IPS-NIHi11 (cell line): ENCODE measurements at places on chromosomes 1 and 21.

GRCh38 chr21:44442266-44443125 lies 12.8 kb upstream of the LRRC3 start:
- DNase-seq, result no peak

DNA sequence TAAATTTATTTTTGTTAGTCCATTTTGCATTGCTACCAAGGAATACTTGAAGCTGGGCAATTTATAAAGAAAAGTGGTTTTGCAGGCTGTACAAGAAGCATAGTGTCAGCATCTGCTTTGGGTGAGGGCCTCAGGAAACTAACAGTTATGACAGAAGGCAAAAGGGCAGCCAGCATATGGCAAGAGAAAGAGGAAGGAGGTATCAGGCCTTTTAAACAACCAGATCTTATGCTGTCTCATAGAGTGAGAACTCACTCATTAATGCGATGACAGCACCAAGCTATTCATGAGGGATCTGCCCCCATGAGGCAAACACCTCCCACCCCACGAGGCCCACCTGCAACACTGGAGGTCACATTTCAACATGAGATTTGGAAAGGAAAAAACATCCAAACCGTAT lies 898.4 kb downstream of the KCNT2 start:
- no peak for DNase-seq

DNA sequence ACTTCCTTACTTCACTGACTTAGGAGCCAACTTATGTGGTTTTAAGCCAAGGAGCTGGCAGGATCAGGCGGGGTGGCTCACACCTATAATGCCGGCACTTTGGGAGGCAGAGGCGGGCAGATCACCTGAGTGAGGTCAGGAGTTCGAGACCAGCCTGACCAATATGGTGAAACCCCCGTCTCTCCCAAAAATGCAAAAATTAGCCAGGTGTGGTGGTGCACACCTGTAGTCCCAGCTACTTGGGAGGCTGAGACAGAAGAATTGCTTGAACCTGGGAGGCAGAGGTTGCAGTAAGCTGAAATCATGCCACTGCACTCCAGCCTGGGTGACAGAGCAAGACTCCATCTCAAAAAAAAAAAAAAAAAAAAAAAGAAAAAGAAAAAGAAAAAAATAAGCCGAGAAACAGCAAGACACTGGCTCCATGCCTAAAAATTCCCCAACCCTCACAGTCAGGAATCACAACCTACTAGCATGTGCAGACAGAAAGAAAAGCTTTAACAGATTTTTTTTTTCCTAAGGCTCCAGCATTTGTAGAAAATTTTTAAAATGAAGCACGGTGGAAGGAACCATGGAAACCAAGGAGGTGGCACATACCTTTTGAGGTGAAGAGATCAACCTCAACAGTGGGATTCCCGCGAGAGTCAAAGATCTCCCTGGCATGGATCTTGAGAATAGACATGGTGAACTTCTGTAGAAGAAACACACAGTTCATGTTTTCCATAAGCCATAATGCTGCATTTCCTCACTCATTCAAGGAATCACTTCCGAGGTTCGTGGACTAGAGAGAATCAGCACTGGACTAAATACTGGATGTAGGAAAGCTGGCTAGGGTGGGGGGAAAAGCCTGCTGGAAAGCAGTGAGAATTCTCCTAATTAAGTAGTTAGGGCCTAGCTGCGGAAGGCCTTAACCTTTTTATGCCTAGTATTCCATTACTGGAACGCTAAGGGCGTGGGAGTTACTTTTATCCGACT lies 4.0 kb downstream of the ENO1 start:
- no peak for DNase-seq

GRCh38 chr1:83641796-83642443 lies 357.0 kb downstream of the TTLL7 start:
- DNase-seq, result no peak

GRCh38 chr1:29271724-29272123 lies 35.4 kb downstream of the PTPRU start:
- DNase-seq, result peak; percentile 84

GRCh38 chr1:195849180-195849579 lies 759.1 kb downstream of the KCNT2 start:
- DNase-seq, result no peak

GRCh38 chr1:14946684-14947238 lies 206.8 kb upstream of the TMEM51 start:
- DNase-seq, result no peak
